CD4-positive, alpha-beta T cell treated with Interleukin-15 for 4 hours (primary cell): ENCODE measurements at places on chromosomes 1 and 21.

- DNase-seq = no peak
Measured at GRCh38 chr21:29221253-29221744, 77.4 kb upstream of the BACH1 start.

GRCh38 chr1:74333244-74333643, 98.1 kb downstream of the TNNI3K start:
- DNase-seq = no peak

DNA sequence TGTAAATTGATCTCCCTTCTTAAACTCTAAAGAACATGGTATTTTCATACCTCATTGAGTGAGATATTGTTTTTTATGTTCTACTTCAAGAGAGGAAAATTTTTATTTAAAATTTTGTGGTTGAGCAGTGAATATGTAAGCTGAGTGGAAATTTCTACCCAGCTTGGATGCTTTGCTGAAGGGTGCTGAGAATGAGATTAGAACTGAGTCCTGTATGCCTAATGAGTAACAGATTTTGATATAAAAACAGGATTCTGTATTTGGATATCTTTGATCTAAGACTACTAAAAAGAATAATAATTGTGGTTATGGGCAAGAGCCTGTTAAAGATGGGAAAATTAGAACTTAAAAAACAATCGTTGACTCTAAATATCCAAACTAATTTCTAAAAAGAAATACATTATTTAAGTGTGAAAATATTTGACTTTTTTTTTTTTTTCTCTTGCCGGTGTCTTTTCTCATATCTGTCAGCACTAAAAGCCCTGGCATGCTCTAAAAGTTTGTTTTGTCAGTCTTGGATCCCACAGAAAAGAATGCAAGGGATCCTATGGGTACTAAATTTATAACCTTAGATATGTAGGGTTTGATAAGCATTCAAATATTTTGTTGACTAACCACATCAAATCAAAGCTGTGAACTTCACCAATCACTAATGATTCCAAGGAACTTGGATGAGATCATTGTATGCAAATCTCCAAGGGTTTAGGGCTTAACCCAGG, 652.3 kb downstream of the PTPRC start:
- no peak for DNase-seq

DNA sequence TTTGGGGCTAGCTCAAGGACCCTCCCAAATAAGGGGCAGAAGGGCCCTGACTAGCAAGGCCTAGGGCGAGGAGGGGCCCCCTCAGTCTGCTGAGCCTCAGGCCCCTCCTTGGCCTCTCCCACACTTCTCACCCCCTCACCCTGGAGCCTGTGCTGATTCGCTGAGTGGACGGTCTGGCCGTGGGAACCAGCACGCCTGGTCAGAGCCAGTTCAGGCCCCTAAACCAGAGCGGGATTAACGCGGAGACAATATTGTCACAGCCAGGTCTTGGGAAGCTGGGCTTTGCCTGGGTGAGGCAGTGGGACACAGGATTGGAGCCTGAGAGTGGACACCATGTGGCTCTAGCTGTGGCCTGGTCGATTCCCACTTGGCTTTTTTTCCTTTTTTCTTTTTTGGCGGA, 4.8 kb upstream of the FBLIM1 start:
- no peak for DNase-seq

DNA sequence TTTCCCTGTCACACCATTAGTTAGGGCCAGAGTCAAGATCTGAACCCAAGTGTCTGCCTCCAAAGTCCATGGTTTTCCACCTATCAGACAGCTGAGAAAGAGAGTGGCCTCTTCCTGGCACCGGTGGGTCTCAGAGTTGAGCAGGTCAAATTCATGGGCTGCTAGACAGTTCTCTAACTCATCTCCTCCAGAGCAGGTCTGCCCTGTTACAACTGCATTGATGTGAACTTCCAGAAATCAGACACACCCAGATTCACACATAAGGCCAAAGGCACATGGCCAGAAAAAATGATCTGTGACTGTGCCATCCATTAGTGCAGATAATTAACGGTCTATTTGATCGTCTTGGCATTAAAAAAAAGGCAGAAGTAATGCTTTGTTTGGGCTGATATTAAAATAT, 17.5 kb downstream of the SMIM12 start:
- DNase-seq = no peak

- no peak for DNase-seq
Measured at GRCh38 chr1:99119188-99119587, 114.5 kb upstream of the PLPPR5 start.

- DNase-seq = no peak
Measured at GRCh38 chr1:28114844-28115243, 26.4 kb upstream of the EYA3 start.

- DNase-seq = no peak
Measured at GRCh38 chr1:115832651-115833050, 8.3 kb downstream of the NHLH2 start.

DNA sequence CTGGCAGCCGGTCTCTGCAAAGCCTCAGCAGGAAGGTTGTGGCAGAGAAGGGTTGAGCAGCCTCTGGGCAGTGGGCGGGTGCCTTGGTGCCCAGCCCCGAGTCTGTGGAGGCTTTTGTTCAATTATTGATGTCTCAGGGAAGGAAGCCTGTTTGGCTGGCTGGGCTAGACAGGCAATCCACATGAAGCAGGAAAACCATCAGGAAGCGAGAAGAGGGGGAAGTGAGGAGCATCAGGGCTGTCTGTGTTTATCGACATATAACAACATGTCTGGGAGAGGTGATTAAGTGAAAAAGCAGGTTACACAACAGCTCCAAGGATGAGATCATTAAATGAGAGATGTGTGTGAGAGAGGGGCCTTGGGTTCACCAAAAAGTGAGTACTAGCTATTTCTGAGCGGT, 105.4 kb downstream of the UBE2U start:
- no peak for DNase-seq

DNA sequence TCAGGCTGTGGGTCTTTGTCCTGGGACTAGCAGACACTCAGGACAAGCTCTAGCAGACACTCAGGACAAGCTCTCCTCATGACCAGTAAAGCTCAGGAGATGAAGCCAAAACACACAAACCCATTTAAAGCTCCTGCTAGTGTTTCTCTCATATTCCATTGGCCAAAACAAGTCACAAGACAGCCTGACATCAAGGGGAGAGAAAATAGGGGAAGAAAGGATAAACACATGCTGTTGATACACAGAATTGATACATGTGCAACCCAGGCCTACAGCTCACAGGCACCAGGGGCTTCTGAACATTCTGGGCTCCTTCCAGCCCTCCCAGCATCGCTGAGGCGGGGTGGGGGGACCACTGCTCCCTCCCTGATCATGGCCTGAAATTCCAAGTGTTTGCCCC, 35.3 kb downstream of the ATF3 start:
- DNase-seq = no peak

GRCh38 chr1:48676376-48676775, 100.3 kb downstream of the BEND5 start:
- DNase-seq = no peak

- DNase-seq = no peak
Measured at GRCh38 chr21:44400791-44401385, 47.5 kb downstream of the TRPM2 start.

- peak; percentile 47 for DNase-seq
Measured at GRCh38 chr1:228378090-228378872, 28.4 kb downstream of the TRIM11 start.

GRCh38 chr1:239125027-239125426, 261.3 kb upstream of the CHRM3 start:
- DNase-seq = no peak

DNA sequence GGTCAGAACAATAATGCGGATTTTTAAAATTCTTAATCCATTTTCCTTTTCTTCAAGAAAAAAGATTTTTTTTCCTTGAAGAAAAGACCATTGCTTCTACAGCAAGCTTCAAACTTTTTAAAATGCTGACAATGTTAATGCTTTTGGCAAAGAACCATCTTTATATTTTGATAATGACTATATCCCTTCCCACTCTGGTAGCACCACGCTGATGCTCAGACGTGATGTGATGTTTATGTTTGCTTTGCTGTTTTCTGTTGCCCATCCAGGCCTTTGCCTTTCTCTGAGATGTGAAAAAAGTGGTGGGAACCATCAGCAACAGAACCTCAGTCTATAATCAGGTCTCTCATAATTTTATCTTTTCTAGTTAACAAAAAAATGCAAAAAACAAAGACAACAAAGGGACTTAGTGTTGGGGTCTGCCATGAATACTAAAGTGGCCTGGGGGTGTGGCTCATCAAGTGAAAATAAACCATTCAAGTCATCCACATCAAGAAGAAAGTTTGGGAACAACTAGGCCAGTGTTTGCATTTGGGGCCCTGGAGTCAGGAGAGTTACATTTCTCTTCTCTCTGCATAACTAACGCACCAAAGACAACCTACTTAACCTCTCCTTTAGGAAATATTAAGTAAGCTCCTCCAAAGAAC, 244.6 kb upstream of the DMRTA2 start:
- no peak for DNase-seq

GRCh38 chr1:193325771-193326170, 139.4 kb upstream of the B3GALT2 start:
- DNase-seq = no peak

DNA sequence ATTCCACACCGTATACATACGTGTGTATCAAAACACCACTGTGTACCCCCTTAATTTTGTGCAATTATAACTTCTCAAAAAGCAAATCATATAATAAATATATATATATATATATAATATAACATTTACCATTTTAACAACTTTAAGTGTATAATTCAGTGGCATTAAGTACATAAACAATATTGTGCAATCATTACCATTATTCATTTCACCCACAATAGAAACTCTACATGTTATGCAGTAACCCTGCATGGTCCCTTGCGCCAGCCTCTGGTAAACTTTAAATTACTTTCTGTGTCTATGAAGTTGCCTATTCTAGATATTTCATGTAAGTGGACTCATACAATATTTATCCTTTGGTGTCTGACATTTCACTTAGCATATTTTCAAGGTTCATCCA, 13.1 kb downstream of the ZMYM4 start:
- DNase-seq = no peak

DNA sequence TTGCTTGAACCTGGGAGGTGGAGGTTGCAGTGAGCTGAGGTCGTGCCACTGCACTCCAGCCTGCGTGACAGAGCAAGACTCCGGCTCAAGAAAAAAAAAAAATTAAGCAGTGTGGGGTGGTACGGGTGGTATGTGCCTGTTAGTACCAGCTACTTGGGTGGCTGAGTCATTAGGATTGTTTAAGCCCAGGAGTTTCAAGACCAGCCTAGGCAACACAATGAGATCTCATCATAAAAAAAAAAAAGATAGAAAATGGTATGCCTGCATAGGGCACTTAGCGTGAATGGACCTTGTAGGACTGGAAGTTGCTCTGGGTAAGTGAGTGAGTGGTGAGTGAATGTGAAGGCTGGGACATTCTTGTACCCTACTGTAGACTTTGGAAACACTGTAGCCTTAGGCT, 37.0 kb downstream of the TBCE start:
- DNase-seq = no peak

GRCh38 chr1:117171900-117172511, 38.7 kb downstream of the VTCN1 start:
- DNase-seq = no peak

- DNase-seq = peak; percentile 71
Measured at GRCh38 chr1:59020151-59020997, 236.5 kb upstream of the JUN start.

DNA sequence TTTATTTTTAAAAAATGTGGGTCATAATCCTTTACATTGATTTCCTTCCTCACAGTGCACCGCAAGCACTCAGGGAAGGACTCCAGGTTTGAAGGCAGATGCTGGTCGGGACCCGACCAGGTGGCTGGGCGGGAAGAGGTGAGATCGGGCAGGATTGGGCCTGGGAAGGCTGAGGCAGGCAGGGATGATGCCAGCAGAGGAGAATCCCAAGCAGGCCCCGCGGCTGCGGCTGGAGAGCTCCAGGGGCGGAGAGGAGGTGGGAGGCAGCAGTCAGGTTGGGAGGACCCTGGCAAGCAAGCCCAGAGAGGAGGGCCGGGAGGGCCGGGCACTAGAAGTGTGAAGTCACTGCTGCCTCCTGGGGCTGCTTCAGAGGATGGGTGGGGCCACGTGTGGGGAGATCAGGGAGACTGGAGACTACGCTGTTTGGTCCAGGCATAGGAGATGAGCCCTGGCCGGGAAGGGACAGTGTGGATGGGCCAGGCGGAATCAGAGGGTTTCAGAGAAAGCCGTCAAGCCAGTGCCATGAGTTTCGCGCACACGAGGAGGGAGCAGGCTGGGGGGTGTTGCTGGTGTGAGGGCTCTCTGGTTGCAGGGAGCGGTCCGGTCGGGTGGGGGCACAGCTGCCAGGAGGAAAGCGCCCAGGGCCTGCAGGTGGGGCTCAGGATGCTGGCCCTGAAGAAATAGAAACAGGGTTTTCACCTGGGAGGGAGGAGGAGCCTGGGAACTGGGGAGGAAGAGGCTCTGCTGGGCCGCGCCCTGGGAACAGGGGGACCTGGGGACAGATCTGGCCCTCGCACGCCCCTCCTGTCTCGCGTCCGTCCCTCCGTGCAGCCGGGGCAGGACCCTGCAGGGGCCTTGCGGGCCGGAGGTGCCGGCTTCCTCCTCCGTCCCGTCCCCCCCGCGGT, 888 bp upstream of the COL18A1 start:
- DNase-seq = no peak

DNA sequence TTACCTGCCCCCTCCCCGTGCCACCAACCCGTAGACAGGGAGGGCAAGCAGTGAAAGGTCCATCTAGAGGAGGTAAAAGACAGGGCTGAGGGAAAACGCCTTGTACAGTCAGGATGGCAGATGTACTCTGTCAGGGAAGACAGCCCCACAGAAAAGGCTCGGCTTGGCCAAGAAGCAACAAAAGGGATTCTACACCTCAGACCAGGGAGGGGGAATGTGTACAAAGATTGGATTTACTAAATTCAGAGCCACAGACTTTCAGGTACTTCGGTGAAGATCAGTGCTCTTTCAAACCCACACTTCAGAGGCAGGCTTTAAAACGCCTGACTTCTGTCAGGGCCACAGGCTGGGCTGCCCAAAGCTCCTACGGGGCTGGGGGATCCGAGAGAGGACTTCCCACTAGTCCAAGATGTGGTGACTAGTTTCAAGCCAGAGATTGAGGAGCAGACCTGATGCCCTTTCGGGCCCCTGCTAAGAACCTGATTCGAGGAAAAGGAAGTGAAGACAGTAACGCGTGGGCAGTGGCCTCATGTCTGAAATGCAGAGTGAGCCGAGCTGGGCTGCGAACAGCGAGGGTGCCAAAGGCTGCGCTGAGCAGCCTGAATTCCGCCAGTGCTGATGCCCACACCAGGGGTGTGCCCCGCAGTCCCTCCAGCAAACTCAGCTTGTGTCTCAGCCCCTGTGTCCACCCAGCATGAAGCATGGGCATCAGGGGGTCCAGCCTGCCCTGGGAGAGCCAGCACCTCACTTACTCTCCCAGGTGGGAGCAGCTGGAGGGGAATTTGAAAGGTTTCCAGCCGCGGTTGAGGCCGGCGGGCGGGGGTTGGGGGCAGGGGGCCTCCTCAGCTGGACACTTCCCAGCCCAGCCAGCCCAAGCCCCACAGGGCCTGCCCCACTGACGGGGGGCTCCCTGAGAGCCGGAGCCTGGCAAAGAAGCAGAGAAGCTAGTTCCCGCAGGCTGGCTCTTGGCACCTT, 36.2 kb downstream of the KIAA1614 start:
- DNase-seq = no peak

DNA sequence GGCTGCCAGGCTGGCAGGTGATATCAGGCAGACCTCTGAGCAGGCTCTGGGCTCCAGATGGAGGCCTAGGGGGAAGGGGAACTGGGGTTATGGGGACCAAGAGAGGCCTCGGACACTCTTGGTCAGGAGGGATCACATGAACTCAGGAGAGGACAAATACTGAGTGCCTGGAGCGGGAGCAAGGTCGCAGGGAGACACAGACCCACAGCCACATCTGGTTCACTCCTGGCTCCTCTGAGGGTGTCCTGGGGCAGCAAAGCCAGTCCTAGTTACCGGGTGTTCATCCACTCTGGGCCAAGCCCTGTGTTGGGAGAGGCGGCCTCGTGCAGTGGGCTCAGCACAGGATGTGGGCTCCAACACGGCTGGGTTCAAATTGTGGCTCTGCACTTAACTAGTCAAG, 239.0 kb downstream of the PTPRU start:
- DNase-seq = no peak
